ENCODE measurements at places on chromosomes 13 and 19.
A peak's percentile ranks its signal among the peaks of the same experiment; 100 is the strongest.

DNA sequence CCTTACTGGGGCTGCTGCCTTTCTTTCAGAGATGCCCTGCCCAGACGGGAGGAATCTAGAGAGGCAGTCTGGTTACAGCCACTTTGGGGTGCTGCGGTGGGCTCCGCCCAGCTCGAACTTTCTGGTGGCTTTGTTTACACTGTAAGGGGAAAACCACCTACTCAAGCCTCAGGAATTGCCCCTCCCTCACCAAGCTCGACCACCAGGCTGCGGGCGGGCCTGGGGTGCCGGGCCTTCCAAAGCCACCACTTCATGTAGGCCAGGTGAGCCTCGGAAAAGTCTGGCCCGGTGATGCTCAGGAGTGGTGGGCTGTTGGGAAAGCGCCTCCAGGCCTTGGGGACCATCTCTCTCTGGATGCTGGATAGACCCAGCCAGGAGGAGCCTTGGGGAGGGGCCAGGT lies 218.6 kb downstream of the MTUS2 start:
- DNase-seq = no peak

GRCh38 chr13:76730220-76730619 lies 156.0 kb downstream of the KCTD12 start:
- no peak for DNase-seq

DNA sequence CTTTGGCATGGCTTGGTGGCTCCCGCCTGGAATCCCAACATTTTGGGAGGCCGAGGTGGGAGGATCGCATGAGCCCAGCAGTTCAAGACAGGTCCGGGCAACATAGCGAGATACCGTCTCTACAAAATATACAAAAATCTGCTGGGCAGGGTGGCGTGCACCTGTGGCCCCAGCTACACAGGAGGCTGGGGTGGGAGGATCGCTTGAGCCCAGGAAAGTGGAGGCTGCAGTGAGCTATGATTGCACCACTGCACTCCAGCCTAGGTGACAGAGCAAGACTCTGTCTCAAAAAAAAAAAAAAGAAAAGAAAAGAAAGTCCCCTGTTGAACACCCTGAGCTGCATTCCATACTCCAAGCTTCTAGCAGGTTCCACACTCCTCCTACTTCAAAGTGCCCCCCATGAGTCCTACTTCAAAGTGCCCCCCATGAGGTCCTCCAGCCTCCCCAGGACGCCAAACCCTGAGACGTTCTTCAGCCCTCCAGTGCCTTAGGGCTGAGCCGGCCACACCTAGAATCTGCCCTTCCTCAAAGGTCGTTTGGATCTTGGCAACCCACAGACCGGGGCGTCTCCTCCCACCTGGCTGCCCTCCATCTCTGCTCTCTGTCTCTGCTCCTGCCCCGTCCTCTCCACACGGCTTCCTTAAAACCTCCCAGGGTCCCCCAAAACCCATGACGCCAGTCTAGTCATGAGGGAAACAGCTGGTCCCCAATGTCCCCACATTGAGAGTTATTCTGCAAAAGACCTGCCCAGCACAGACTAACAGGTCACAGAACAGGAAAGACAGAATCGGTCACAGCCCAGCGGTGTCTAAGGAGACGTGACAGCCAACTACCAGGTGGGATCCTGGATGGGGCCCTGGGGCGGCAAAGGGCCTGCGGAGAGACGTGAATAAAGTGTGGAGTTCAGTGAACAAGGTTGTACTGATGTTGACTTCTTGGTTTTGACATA lies 4.8 kb downstream of the TJP3 start:
- DNase-seq = no peak

DNA sequence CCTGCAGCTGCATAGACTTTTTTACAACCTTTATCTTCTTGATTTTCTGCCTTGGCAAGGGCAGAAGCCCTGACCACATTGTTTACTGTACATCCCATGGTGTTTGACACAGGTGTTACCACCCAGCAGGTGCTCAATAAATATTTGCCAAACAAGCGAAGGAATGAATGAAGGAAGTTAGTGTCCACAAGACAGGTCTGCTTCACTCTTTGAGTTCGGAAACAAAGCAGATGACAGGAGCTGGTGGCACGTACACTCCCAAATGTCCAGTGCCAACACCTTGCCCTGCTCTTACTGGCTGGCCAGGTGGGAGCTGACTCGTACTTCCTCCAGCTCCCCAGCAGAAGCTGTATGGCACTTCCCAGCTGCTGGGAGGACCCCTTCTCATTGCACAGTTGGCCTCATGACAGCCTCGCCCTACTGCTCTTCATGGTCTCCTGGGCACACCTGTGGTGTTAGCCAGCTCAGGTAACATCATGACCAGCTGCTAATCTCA lies 22.0 kb upstream of the MUC16 start:
- no peak for DNase-seq

GRCh38 chr13:70523622-70524021 lies 415.4 kb upstream of the KLHL1 start:
- no peak for DNase-seq

DNA sequence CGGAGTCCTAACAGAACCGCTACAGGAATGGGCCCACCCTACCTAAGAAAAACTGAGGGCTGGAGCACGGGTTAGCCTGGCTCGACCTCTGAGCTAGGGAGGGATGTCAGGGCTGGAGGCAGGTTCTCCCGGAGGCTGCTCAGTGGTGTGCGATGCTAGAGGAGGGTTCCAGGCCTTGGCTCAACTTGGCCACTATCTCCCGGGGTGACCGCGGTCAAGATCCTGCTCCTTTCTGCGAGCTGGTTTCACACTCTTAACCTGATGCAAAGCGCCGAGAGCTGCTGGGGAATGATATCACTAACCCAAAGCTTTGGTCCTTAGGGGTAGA lies 301 bp downstream of the POP4 start:
- no peak for DNase-seq

GRCh38 chr13:61709258-61709657 lies 293.6 kb upstream of the PCDH20 start:
- DNase-seq = no peak

- peak; percentile 36 for DNase-seq
These were observed 8.9 kb downstream of the COG3 start for GRCh38 chr13:45473627-45474026.

DNA sequence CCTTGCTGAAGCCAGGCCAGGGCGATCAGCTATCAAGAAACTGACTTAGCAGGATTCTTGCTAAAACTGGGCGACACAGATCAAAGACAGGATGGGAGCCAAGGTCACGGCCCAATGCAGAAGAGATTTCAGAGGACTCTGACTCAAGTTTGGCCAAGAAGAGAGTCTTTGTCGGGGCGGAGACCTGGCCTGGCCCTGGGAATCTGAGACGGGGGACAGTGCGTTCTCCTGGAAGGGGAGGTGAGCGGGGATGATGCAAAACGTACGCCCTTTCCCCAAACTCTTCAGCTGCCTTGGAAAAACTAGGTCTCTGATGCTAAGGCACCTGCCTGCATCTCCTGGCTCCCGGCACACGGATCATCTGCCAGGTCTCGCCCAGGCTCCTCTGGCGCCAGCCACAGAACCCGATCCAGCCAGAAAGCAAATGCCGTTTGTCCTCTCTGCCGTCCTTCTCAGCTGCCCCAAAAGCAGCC lies 9.8 kb downstream of the MVB12A start:
- DNase-seq = no peak

- DNase-seq = no peak
These were observed 132.1 kb downstream of the ATP8A2 start for GRCh38 chr13:25503856-25504255.

DNA sequence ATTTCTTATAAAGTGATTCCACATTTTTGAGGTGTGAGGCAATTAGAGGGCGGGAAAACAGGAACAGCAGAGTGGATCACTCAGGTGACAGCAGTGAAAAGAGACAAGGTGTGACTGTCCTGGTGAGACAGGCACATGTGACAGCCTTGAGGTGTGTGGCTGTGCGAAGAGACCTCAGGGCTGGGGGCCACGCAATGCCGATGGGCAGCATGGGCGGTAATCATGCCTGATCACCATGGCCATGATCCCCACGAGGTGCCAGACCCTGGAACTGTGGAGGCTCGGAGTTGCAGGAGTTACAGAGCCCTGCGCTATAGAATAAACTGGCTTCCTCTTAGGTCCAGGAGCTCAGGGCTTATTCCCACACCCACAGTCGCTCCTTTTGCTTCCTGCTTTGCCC lies 2.0 kb downstream of the SPACA6 start:
- no peak for DNase-seq

DNA sequence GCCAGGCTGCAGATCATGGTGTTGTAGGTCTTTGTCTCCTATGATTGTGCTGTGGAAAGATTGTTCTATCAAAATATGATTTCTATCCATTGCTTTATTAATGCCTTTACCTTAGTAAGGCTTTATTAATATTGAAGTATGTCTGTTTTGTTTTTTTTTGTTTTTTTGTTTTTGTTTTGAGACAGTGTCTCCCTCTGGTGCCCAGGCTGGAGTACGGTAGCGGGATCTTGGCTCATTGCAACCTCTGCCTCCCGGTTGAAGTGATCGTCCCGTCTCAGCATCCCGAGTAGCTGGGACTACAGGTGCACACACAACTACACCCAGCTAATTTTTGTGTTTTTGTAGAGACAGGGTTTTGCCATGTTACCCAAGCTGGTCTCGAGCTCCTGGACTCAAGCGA lies 7.7 kb downstream of the IRGC start:
- no peak for DNase-seq

GRCh38 chr13:43077046-43077445 lies 53.7 kb downstream of the DNAJC15 start:
- no peak for DNase-seq

DNA sequence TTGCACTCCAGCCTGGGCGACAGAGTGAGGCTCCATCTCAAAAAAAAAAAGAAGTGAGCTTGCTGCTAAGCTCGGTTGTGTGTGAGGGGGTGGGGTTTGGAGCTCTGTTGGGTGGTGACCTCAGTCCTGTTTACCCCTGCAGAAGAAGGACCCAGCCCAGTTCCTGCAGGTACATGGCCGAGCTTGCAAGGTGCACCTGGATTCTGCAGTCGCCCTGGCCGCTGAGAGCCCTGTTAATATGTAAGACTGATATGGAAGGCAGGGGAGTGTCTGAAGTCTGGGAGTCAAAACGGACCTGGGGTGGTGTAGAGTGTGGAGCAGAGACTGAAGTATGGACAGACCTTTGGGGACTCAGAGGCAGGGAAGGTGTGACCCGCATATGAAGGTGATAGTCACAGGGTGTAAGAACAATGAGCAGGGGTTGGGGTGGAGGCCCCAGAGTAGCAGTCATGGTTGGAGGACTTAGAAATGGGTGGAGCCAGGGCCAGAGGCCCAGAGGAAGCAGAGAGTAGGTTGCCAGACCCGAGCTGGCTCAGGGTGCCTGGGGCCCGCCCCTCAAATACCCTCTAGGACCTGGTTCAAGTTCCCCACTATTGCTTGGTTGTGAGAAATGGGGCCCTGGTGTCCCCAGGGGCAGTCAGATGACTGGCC lies 13.2 kb downstream of the CLASRP start:
- DNase-seq = peak; percentile 42

DNA sequence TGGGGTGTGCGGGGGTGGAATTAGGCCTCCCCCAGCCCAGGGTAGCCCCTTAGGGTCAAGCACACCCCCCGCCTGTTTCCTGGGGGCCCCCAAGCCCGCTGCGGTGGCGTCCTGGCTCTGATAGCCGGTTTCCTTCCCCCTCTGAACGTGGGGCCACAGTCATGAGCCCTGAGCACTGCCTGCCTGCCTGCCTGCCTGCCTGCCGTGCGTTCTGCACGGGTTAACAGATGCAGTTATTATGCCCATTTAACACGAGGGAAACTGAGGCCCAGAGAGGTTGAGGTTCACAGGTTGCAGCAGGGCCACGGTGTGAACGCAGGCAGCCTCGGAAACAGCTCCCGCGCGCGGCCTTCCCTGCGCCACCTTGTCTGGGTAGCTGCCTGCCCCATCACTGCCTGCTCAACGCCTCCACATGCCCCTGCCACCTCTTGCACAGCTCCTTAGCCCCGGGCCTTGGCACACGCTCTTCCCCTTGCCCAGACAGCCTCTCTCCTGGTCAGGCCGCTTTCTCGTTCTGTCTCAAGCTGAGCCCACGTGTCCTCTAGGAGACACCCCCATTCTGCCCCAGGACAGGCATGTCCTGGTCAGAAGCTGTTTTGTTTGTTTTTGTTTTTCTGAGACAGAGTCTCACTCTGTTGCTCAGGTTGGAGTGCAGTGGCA lies 1.2 kb upstream of the GAMT start:
- DNase-seq = no peak

GRCh38 chr13:71880753-71881541 lies 13.9 kb upstream of the DACH1 start:
- DNase-seq = no peak
